Hematopoietic multipotent progenitor cell treated with erythropoietin and hydrocortisone succinate and interleukin-3 and kit ligand, for 4 days (in vitro differentiated cells): ENCODE measurements at places on chromosomes 5 and 9.

DNA sequence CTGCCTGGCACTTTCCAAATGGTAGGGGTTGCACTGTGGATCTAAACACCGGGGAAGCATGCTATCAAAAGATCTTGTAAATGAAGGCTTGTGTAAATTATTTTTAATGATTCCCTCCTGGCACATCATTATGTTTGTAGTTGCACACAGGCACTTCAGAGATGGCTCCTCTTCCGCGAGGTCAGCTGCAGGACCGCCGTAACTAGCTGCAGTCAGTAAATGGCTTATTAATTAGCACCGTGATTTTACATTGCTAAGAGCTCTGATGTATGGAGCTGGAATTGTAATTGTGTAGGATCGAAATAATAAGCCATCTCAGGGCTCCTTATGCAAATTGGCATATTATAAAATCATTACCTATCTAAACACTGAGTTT lies 397.6 kb upstream of the IRX1 start:
- DNase-seq: no peak

GRCh38 chr9:113682297-113682771 lies 193.8 kb upstream of the ZNF618 start:
- DNase-seq: peak; percentile 70

DNA sequence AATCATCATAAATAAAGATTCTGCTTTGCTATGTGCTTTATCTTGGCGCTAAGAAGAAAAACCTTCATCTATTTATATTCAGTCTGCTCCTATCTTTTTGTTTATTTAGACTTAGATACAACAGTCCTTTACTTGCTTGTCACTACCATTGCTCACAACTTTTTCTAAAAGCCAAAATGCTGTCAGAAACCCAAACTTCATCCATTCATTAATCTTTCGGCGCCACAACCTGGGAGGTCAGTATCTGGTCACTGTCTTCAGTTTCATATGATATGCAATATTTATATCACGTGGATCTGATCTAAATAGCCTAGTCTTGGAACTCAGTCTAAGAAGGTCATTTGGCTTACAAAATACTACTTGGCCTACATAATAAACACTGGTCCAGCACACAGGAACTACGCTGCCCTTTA lies 159.3 kb upstream of the TARS1 start:
- DNase-seq: no peak

- DNase-seq: peak; percentile 45
These were observed 87.6 kb downstream of the F2RL2 start for GRCh38 chr5:76535577-76535976.
